ENCODE measurements at places on chromosomes 3 and 15.

DNA sequence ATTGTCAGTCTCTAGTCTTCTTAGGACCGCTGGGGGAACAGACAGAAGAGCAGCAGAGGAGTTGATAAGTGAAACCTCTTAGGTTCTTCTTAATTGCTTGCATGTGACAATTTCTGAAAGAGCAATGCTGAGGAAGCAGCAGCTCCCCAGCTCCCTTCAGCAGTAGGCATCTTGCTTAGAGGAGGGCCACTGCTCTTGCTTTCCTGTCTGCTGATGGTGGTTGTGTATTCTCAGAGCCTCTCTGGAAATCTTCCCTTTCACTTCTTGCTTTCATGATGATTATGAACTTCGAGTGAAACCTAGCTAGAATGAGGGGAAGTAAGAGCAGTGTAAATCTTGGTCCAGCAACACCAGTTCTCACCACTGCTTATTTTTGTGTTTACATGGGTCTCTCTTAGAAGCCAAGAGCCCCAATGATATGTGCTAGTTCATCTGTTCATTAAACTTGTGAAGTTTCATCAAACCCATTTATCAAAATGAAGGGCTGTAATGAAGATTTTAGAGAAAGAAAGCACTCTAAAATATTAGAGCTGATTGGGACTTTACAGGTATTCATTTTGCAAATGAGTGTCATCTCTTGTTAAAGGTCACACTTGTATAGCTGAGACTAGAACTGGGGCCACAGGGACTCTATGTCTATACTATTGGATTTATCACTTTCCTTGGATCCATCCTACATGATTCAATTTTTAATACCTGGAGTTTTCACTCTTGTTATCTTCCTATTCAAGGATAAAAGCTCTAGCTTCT, 246.7 kb downstream of the LPP start:
- DNase-seq: no peak

GRCh38 chr3:100634493-100635272, 25.3 kb downstream of the ADGRG7 start:
- DNase-seq: no peak

DNA sequence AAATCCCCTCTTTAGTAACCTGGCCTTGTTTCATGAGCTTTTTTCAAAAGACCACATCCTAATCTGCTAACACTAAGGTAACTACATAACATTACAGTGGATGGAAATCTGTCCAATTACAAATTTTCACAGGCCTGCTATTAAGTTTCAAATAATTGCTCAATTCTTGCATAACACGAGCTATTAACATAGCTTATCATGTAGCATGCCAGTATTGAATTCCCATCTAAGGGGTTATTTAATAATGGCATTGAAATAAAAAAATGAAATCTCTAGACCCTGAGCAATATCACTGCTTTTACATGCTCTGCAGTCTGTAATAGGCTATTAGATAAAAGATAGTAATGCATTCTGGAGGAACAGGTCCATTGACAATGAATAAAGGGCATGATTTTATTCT, 748.3 kb upstream of the NECTIN3 start:
- DNase-seq: no peak

DNA sequence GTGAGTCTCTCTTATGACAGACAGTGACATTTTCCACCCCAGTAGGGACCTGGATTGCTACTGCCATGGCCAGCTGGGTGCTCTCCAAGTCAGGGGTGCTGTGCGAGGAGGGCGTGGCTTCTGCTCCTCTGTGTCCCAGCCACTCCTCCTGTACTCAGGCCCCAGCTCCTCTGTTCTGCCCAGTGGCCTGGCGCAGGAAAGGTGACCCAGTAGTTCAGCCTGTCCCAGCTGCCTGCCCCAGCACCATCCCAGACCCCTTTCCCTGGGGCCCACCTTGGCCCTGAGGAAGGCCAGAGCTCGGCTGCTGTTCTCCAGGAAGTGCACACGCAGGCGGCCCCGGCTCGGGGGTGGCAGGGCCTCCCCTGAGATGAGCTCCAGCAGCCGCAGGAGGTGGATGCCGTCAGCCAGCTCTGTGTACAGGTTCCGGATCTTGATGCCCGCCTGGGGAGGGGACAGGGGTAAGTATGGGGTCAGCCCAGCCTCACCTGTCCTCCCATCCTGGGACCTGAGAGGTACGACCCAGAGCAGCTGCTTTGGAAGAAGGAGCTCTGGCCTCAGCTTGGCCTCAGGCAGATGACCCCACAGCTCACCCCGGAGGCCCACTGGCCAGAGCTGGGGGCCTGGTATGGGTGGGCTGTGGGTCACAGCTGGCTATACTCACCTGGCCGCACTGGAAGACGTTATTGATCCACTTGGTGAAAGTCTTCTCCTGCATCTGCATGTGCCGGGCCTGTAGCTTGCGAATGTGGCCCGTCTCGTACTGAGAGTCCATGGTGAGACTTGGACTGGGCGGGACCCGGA, 1.0 kb downstream of the SPTBN5 start:
- no peak for DNase-seq

DNA sequence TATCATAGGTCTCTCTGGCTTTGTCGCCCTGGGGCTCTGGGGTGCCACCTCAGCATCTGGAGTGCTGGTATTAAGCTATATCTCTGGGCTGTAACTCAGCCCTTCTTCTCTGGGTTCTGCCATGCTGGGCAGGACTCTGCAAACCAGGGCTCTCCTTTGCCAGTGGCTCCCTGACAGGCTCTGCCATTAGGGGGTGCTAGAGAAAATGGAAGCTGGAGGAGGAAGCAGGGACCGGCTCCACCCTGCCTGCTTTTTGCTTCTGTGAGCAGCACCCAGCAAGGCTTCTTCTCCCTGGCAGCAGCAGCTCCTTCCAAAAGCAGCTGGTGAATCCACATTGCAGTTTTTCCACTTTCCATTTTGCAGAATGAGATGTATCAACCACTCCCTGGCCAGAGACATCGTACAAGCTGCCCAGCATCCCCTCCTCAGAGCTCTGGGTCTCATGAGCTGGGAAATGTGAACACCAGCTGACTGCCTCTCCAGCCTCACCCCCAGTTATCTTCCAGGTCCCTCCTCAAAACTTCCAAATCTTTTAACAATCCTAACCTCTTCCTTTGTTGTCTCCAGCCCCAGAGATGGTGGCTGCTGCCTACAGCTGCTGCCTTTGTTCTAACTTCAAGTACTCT, 165.0 kb downstream of the ABHD5 start:
- no peak for DNase-seq

DNA sequence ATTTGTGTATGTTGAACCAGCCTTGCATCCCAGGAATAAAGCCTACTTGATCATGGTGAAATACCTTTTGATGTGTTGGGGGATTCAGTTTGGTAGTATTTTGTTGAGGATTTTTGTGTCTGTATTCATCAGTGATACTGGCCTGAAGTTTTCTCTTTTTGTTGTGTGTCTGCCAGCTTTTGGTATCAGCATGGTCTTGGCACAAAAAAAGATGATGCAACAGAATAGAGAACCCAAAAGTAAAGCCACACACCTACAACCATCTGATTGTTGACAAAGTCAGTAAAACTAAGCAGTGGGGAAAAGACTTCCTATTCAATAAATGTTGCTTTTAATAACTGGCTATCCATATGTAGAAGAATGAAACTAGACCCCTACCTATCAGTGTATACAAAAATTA, 77.6 kb downstream of the TCF12 start:
- DNase-seq: no peak

DNA sequence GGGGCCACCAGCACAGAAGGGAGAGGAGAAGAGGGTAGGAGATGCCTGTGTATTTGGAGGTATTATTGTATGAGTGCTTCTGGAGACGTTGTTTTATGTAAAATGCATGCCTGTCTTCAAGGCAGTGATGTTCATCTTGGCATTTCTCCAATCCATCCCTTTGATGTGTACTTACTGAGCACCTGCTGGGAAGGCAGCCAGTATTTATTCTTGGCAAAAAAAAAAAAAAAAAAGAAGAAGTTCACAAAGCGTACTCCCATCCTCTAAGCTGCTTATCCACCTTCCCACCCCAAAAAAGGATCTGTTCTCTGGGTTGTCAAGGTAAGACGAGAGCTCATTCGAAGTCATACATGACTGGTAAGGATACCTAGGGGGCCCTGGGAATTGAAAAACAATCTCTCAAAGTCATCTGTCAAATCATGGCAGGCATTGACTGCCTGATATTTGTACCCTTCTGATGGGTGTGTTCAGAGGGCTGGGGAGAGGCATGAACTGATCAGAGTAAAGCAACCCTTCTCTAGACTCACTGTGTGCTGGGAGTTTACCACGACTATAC, 30.0 kb upstream of the SLC6A1 start:
- DNase-seq: no peak

DNA sequence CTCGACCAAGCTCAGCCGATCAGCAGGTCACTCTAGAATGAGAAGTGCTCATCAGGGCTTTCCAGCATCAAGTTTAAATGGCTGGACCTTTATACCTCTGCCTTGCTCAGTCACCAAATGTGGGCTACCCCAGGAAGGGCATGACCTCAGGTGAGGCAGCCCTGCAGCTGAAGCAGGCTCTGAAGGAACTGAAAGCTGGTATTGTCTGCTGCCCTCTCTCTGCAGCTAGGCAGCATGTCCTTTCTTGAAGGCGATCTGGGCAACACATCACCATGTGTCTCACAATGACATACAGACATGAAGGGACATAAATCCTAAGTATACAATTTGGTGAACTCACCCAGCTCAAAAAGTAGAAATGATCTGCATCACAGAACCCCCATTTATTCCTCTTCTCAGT, 38.7 kb upstream of the ARID3B start:
- DNase-seq: no peak

DNA sequence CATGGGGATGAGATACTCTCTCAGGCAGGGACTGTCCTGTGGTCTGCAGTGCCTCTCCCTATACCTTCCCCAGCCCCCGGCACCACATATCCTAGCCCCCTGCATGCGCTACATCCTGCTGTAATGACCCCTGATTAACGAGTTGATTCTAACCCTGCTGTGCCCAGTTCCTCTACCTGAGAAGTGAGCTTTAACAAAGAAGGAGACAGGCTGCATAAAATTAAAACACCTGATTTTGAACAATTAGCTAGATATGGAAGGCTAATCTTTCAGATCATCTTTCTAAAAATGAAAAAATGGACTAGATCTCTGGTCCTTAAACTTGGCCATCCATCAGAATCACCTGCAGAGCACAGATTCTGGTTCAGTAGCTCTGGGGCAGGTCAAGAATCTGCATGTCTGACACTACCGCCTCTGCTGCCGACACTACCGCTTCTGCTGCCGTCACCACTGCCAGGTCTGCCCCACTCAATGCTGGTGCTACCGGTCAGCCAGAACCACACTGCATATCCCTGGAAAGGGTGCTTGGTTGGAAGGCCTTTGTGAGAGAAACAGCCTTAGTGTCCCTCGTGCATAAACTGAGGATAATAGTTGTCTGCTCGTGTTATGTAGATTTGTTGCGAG, 33.6 kb upstream of the ZBTB38 start:
- no peak for DNase-seq

DNA sequence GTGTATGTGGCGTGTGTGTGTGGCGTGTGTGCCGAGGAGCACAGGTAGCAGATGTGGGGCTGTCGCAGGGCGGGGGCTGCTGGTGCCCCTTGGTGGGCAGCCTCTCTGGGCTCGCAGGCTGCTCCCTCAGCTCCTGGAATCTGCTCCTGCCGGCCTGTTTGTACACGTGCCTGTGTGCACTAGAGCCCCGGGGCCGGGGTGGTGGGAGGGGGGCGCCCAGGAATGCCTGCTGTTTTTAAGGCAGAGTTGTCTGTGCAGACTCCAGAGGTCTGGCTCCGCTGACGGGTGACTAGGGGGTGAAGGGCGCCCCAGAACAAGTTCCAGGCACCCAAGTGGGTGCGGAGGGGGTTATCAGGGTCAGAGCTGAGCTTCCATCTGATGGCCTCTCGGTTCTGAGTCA, 112.2 kb downstream of the FBLN2 start:
- DNase-seq: no peak

All from H54 (cell line).